T-cell (primary cell): ENCODE measurements at places on chromosomes 12 and 14. TPM values are rescaled to one million over a fixed set of nuclear protein-coding genes. Genes with fewer than 3 reads are reported as not detected.

Gene PTCSC3
- total RNA-seq = not detected

Gene KRT77
- total RNA-seq = not detected

Gene KRT5
- not detected for total RNA-seq

Gene PRH2
- not detected for total RNA-seq

DNA sequence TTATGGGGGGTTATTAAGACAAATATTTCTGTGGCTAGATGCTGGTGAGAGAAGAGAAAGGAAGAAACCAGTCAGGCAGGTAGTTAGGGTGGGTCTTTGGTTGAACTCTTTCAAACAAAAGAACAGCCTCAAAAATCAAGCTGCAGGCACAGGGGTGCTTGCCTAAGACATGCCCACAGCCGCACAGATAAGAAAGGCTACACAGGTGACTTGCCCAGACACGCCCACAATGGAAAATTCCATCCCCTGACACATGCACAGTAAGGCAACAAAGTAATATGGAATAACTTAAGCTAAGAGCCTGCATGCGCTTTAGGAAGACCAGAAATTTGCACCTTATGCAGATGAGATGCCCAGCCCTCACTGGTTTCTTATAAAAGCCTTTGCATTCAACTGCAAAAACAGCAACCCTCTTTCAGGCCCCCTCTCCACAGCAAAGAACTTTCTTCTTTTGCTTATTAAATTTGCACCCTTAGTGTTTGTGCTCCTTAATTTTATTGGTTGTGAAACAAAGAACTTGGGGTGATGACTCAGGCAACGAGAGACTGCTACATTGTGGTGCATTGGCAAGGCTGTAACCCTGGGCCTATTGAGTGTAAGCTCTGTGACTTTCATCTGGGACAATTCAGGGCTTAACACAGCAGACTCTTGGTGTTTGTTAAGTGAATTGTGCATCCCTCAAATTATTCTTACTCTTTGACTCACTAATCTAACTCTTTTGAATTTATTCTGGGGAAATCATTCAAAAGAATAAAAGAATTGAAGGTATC lies 149.4 kb downstream of the RPAP3 start:
- DNase-seq = no peak

GRCh38 chr12:113278633-113279032 lies 56.3 kb downstream of the SLC8B1 start:
- DNase-seq = no peak

DNA sequence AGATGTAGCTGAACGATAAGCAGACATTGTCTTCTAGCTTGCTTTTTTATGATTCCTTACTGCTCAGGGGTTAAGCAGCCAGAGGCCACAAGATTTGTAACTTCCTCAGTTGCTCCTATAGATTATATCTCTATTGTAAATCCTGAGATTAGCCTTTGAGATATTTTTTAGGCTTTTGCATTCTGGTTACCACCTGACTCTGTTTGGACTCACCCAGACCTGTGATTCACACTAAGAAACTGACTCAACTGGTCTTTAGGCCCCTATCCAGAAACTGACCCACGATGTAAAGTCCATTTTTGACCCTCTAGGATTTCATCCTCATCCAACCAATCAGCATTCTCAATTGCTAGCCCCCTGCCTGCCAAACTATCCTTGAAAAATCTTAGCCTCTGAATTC lies 194.4 kb downstream of the RASSF9 start:
- DNase-seq = no peak

DNA sequence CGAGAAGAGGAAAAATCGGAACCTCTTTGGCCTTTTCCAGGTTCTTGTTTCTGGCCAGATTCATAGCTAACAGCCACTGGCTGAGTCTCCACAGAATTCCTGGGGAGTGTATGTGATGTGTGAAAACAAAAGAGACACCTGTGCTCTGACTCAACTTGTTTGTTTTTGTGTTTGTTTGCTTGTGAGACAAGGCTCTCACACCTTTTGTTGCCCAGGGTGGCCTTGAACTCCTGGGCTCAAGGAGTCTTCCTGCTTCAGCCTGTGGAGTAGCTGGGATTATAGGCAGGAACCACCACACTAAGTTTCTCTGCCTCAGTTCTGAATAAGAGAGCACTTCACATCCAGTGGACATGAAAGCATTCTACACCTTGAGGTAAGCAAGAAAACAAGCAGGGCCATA lies 22.7 kb downstream of the MFAP5 start:
- DNase-seq = no peak

DNA sequence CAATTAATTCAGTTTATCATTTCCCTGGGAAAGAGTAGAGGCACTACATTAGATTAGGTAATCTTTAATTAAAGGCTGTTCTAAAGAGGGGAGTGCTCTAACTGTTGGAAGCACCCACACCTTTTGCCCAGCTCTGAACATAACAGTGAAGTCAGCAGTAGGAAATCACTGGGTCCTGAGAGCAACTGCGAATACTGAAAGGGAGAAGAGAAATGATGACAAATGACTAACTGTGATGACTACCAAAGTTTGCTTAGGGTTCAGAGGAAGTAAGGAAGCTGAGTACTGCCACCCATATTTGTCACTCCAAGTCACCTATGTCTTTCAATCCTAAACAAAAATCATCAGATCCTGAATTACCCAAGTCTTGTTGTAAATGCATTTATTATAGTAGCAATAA lies 140.6 kb downstream of the EPS8 start:
- no peak for DNase-seq

DNA sequence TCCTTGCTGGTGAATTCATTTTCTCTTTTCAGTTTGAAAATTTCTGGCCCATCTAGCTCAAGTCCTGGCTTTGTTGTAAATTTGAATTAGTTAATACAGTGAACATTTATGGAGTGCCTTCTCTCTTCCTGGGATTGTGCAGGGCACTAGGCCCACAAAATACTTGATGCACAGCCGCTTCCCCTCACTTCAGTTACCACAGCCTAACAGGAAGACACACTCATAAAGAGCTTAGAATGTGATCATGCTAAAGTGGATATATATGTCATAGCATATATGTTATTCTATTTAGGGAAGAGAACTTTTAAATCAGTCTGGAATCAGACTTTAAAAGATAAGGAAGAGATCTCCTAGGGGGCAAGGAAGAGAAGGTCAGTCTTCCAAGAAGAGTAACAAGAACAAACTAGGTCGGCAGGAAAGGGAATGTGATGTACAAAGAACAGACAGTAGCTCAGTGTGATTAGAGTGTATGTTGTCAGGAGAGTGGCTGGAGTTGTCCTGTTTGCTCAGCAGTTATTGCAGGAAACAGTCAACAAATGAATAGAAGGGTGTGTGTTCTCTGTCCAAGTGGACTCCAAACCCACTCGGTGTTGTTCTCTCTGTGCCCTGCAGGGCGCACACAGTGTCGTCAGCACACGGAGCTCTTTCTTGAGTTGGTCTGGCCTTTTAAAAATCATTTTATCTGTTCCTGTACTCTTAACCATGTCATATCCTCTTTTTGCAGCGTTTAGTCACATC lies 74.4 kb downstream of the DAAM1 start:
- DNase-seq = no peak
